ENCODE measurements at places on chromosomes 5 and 9. TPM values are rescaled to one million over a fixed set of nuclear protein-coding genes. Genes with fewer than 3 reads are reported as not detected.

The ITGA2 gene
- total RNA-seq: 78.7 TPM

The PCDHA7 gene
- not detected for total RNA-seq

The TICAM2 gene
- total RNA-seq: 1.2 TPM

The ALDH1A1 gene
- not detected for total RNA-seq

The TSLP gene
- not detected for total RNA-seq

The GAS1 gene
- 0.99 TPM for total RNA-seq

The LCP2 gene
- total RNA-seq: not detected

The IL11RA gene
- total RNA-seq: 3.6 TPM

The SLC36A1 gene
- 8.1 TPM for total RNA-seq

The BARHL1 gene
- total RNA-seq: not detected

The B4GALT1 gene
- 83.6 TPM for total RNA-seq

- DNase-seq: no peak
Measured at GRCh38 chr5:52994266-52994665, 5.1 kb downstream of the ITGA2 start.

DNA sequence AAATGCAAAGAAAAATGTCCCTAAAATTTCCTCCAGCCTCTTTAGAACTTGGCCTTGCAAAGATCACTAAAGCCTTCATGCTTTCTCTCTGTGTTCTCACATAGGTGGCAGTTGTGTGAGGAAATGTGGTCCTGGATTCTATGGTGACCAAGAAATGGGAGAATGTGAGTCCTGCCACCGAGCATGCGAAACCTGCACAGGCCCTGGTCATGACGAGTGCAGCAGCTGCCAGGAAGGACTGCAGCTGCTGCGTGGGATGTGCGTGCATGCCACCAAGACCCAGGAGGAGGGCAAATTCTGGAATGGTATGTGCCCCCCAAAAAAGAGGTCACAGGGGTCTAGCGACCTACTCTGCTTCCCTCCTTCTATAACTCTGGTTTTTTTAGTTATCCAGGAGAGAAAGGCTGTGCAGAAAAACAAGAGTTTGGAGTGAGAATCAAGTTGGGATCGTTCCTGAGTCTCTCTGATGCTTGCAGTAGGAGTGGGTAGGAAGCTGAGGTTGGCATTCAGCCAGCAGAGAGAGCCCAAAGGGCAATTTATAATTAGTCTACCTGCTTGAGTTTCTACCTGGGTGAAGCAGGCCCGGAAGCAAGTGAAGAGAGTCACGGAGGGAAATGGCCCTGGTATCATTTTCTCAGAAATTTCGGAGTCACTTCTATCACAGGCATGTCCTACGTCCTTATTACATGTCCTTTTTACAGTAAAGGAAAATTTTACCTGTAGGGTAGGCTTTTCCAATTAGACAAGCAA, 97.5 kb downstream of the RFK start:
- DNase-seq: no peak

DNA sequence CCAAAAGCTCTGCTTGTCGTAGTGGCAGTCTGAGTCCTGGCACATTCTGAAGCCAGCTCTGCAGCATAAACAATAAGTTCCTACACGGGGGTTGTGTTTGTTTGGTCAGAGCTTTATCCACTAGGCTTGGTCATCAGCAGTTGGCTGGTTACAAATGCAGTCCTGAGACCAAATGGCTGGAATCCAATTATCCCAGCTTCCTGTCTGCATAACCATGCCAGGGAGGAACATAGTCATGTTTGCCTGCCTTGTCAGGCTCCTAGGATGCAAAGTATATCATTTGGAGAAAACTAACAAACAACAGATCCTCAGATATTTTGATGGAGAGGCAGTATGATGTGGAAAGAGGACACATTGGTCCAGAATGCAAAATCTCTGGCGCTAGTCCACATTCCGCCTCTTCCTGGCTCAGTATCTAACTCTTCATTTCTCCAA, 85.8 kb downstream of the FBXO38 start:
- DNase-seq: no peak

- DNase-seq: no peak
Measured at GRCh38 chr9:69089491-69089890, 53.9 kb downstream of the FXN start.

- no peak for DNase-seq
Measured at GRCh38 chr9:128314697-128315096, 7.5 kb downstream of the TRUB2 start.

GRCh38 chr5:8993031-8993430, 552.8 kb downstream of the SEMA5A start:
- no peak for DNase-seq

DNA sequence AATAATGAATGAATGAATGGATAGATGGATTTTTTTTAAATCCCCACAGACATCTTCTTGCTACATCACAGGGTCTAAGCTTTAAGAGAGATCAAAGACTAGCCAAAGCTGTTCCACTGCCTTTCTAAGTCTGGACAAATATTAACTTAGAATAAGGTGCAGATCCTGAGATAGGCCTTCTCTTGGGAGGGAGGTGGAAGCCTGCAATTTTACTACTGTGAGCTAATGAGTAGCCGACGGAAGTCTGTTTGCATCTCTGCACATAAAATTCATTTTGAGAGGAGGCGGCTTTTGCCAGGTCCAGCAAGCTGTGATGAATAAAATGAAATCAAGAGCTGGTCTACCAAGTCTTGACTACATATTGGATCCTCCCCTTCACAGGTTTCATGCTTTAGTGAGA, 484.9 kb downstream of the TMEM38B start:
- DNase-seq: no peak

DNA sequence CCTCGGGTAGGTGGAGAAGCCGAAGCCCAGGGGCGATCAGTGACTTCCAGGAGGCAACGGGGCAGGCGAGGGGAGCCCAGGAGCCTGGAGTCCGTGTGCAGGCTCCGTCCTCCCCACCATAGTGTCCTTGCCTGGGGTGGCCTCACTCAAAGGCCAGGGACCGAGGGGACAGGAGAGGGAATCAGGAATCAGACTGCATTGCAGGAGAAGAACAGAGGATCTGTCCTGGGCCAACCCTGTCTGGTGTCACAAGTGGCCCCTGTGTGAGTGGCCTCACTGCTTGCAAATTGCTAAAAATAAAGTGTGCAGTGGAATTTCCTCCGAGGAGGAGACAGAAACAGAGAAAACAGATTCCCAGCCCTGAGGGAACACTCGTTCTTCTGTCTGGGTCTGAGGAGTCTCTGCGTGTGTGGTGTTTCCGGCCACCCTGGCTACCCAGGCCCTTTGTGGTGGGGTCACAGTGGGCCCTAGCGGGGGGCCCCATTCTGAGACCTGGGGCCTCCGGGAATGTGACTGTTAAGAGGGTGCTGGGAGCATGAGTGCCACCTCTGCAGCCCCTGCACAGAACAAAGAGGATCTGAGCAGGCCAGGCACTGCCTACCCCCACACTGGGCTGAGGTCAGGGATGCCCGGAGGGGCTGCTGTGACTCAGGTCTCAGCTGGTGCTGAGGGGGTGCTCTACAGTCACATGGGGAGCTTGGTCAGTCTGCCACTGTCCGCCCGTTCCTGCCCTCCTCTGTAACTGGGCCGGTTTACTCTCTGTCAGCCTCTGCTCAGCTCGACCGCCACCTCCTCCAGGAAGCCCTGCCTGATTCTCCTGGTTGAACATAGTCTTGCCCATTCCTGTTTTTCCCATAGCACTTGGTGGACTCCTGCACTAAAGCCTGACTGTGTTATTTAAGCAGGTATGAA, 7.4 kb downstream of the TRAF1 start:
- no peak for DNase-seq

- DNase-seq: no peak
Measured at GRCh38 chr9:78677326-78677725, 380.4 kb downstream of the PSAT1 start.

GRCh38 chr9:115204904-115205453, 87.0 kb upstream of the TNC start:
- DNase-seq: peak; percentile 95

GRCh38 chr9:124198331-124198730, 59.4 kb upstream of the NEK6 start:
- DNase-seq: no peak

- DNase-seq: no peak
Measured at GRCh38 chr9:28832168-28832770, 1259.0 kb upstream of the C9orf72 start.

DNA sequence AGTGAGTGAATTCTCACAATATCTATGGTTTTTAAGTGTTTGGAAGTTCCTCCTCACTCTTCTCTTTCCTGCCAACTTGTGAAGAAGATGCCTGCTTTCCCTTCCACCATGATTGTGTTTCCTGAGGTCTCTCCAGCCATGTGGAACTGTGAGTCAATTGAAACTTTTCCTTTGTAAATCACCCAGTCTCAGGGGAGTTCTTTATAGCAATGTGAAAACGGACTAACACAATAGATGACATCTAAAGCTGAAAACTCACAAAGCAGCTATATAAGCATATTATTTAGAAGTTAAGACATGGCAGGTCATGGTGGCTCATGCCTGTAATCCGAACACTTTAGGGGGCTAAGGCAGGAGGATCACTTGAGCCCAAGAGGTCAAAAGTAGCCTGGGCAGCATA, 130.2 kb downstream of the ARRDC3 start:
- no peak for DNase-seq

GRCh38 chr9:130659699-130660248, 4.6 kb upstream of the PRDM12 start:
- no peak for DNase-seq

- no peak for DNase-seq
Measured at GRCh38 chr9:111180811-111181210, 142.5 kb upstream of the LPAR1 start.

DNA sequence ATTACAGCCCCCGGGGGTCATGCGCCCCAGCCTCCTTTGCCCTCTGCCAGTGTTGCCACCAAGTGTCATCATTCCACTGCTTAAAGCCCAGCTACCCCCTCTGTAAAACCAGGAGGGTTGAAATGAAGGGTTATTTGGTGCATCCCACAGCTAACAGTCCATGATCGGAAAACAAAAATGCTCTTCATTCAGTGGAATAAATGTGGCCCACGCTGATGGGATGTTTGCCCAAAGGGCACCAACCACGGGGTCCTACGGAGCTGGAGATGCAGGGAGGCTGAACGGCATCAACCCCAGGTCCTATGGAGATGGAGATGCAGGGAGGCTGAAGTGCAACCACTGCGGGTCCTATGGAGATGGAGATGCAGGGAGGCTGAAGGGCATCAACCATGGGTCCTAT, 218.5 kb upstream of the IRX1 start:
- no peak for DNase-seq
